ENCODE measurements at places on chromosomes 2 and 18. TPM values are rescaled to one million over a fixed set of nuclear protein-coding genes. Genes with fewer than 3 reads are reported as not detected.

DNA sequence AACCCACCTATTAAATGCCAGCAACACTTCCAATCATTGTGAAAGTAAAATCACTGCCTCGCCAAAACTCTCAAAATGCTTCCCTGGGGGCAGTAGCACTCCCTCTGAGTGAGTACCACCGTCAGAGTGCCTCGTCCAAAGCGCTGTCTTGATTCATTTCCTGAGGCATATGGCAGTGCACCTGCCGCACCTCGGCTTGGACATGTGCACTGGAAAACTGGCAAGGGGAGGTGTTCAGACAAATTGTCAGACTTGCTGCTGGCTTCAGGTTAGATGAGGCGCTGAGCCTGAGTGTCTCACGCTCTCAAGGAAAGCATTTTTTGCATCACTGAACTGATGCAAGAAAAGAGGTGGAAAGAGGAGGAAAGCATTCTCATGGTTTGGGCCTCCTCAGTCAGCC, 132.8 kb downstream of the ATL2 start:
- DNase-seq: no peak

DNA sequence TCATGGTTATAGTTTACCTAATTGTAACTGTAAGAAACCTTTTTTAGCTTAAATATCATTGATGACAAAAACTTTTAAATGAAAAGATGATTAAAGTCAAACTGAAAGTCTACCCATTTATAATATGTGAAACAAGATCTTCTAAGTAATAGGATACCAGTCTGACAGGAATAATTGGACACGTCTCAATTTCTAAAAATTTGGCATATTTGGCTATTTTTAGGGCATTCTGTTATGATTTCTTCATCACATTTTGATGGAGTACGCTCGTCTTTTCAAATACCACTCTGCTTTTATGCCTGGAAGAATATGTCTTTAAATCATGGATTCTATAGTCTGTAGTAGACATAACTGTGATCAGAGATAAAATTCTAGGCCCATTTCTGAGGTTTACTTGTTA, 1.3 kb downstream of the R3HDM1 start:
- DNase-seq: no peak

- DNase-seq: no peak
These were observed 196.8 kb downstream of the PPP1R1C start for GRCh38 chr2:182182436-182182835.

DNA sequence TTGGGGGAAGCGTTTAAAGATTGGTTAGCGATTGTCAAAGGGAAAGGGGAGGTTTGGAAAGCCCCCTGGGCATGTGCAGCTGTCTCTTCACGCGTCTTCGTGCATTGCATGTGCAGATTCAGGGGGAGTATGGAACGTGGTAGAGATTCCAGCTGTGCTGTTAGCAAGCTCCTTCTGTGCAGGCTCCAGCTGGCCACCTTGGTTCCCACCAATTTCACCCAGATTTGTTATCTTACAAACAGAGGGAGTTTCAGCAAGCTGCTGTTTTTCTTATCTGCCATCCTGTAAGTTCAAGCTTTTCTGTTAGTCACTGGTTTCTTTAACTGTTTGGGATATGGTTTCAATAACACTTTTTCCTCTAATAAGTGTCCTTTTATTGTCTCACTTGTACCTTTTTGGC, 30.4 kb downstream of the FARP2 start:
- DNase-seq: no peak

NTSR2 gene
- total RNA-seq: not detected

CNOT11 gene
- total RNA-seq: 30.6 TPM
